ENCODE measurements at places on chromosomes 12 and 14.

GRCh38 chr12:39390752-39391151 is 52.2 kb downstream of the KIF21A start:
- no peak for DNase-seq

DNA sequence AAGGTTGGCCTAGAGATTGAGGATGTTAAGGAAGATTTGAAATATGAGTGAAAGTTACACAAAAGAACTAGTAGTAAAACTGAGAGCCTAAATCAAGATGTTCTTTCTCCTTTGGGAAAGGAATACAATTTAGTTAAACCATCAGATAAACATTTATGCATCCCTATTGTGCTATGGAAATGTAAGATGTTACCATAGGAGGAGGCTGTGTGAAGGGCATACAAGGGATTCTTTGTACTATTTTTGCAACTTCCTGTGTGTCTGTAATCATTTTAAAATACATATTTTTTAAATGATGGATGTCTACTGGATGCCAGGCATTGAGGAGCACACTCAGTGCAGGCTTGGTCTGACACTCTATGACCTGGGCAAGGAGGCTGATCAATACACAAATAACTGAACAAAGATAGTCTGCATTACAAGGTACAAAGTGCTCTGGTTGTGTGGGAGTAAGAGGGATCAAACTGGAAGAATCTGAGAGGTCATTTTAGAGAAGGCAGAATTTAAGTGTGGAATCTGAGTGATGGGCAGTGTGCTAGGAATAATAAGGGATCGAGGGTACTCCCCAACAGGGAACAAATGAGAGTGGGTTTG is 5.8 kb upstream of the CHPT1 start:
- DNase-seq: no peak

- DNase-seq: no peak
Observed at GRCh38 chr12:109678719-109679118, 34.9 kb upstream of the FAM222A start.

GRCh38 chr12:51871918-51872688 is 15.8 kb upstream of the ANKRD33 start:
- DNase-seq: no peak

DNA sequence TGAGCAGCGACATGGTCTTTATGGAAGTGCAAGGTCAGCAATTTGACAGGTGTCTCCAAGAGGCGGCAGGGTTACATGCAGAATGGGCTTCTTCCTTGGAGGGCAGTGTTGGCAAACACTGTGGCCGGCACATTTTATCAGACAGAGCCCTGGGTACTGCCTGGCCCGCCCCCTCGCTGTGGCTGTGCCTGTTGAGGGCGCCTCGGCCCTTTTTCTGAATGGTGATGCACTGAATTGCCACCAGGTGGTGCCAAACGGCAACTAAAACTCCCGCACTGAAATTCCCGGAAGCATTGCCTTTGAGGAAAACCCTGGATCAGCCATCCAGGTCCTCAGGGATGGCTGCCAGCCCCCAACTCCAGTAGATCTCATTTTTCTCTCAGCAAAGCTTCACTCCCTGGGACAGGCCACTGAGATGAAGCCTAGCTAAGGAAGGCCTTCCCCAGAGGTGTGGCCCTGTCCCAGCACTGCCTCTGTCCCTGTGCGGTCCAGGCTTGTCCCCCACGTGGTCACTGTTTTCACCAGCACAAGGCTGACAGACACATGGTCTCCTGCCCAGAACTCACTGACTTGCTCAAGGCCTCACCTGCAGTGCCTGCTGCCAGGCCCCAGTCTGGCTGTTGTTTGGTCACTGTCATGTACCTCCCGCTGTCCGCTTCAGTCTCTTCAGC is 73.6 kb downstream of the TESC start:
- no peak for DNase-seq

DNA sequence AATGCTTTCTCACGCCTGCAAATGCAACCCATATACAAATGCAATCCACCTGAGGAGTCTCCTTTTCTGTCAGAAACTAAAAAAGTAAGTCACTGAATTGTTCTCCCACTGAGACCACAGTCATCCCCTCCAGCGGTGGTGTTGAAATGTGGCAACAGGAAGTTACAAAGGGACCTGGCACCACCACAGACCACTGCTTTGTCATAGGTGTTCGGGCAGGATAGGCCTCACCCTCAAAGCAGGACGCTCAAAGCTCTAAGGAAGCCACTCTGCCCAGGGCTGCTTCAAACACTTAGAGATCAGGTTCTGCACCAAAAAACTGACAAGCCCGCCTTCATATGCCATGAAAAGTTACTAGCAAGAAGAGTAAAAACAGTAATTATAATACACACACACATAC is 11.3 kb downstream of the PHLDA1 start:
- peak; percentile 69 for DNase-seq

DNA sequence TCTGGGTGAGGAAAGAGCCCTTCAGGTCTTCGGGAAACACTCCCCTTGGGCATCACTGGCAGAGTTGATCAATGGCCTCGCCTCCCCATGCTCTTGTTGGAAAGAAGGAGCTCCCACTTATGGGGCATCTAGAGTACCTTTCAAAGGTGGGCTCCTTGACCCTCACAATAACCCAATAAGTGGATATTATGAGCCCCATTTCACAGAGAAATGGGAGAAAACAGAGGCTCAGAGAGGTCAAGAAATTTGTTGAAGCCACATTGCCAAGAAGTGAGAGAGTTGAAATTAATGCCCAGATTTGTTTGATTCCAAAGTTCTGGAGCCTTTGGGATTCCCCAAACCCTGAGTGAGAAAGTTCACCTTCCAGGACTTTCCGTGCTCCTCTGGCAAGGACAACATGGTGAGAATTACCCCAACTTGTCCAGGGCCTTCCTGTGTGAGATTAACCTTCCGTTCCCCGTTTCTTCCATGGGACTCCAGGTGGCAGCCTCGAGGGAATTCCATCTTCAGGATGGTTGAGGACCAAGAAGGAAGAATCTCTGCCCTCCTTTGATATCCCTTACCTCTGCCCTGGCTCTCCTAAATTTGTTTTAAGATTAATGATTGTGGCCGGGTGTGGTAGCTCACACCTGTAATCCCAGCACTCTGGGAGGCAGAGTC is 7.5 kb upstream of the CHD4 start:
- DNase-seq: no peak

DNA sequence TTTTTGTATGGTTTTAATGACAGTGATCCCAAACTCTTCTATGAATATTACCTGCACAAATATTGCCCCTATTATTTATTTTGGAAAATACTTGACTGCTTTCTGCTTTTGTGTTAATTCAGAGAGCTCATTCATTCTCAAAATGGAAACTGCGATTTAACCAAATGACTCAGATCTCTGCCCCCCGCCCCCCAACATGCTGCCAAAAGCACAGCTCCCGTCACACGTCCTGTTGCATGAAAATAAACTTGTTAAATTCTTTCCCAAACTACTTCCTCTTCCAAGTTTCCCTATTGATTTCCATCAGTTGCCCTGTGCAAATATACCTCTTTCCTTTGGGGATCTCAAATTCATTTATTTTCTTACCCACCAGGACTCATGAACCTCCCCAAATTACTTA is 18.0 kb upstream of the NRDE2 start:
- no peak for DNase-seq

- no peak for DNase-seq
Observed at GRCh38 chr12:78040111-78040510, 209.4 kb downstream of the NAV3 start.

- no peak for DNase-seq
Observed at GRCh38 chr12:20523658-20524057, 155.3 kb downstream of the PDE3A start.

DNA sequence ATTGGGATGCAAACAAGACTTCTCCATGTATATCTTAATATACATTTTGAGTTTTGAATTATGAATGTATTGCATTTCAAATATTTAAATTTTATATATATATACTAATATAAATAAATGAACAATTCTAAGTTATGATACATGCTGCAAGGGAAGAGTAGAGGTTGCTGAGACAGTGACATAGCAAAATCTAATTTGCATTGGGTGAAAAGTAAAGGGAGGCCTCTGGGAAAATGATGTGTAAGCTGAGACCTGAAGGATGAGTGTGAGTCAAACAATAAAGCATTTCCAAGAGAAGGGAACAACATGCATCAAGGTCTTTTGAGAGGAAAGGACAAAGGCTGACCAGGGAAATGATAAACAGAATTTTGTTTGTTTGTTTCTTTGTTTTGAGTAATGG is 62.9 kb upstream of the PTPRQ start:
- DNase-seq: no peak

- no peak for DNase-seq
Observed at GRCh38 chr12:95805864-95806671, 15.5 kb upstream of the NTN4 start.

DNA sequence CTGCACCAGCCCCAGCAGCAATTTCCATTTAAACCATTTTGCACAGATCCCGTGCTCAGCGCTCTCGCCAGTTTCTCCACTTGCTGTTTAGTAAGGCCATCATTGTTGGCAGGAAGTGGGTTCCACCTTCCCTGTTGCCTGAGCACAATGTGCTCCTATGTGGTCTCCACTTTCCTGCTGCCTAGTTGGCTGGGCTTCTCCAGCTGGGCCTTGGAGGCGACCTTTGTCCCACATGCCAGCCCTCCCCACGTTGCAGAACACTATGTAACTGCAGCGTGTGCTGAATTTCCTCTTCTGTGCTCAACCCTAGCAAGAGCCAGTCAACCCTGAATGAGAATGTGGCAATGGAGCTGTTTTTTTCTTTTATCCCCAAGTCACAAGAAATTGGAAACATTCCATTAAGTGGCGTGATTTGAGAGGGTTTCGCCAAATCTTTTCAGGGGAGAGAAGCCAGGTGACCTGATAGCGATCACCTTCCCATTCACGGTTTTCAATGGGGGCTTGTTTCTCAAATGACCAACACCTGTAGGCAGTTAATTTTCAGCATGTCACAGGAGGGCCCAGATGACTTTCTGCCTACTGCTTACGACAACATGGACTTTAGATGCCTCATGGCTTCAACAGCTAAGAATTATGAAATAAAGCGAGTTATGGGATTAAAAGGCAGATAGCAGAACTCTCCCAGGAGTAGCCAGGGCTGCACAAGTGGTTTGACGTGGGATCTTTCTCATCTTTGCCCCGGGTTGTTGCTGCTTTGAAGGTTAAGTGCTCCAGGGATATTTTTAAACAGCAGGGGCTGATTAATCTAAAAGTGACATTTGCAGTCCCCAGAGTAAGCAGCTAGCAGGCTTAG is at the start of gene ACACB:
ACACB (plus strand) TSS at position 830 of the 853 bp plus-strand sequence. CDS start 22,819 bp downstream, outside the sequence.
- no peak for DNase-seq

DNA sequence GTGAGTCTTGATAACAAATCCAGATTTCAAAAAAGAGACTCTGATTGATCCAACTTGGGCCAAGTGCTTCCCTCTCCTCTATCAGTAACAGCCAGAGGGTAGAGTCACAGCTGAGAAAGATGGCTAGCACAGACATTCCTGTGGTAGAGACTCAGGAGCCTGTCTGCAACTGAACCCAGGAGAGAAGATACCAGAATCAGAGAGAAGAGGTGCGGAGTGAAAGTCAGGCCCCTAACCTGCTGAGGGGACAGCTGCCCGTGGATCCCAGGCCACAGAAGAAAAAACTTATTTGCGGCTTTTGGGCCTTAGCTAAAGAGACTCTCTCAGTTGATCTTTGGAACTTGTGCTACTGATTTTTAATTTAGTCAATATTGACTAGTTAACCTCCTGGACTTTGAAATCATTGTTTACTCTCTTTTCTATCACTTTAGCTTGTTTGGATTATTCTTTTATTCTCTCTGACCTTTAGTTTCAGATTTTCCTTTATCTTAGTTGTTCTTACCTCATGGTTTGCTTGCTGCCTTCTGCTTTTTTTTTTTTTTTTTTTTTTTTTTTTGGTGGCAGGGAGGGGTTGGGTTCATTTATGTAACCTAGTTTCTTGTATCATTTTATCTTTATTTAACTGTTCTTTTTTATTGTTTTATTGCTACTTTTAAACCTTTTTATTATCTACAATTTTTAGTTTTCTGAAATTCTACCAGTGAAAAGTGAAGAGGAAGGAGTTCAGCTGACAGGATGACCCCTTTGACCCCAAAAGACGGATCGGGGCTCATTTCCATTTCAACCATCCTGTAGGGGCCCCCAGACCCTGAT is 154.9 kb upstream of the KRR1 start:
- no peak for DNase-seq

GRCh38 chr14:32407130-32407529 is 78.0 kb downstream of the AKAP6 start:
- DNase-seq: no peak

DNA sequence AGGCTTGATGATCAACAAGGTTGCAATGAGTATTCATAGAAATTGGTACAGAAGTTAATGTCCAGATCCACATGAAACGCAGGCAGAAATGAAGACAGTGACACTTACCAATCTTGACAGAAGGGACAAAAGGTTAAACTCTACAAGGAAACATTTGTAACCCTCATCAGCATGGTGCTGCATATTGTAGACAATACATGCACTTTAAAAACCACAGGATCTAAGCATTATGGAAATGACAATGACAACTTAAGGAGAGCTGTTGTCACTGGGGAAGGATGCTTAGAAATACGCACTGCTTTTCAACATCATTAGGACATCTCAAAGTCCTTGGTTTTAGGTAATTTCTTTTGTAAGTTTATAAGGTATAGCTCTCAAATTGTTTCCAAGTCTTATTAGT is 130.6 kb downstream of the ATP23 start:
- DNase-seq: no peak

DNA sequence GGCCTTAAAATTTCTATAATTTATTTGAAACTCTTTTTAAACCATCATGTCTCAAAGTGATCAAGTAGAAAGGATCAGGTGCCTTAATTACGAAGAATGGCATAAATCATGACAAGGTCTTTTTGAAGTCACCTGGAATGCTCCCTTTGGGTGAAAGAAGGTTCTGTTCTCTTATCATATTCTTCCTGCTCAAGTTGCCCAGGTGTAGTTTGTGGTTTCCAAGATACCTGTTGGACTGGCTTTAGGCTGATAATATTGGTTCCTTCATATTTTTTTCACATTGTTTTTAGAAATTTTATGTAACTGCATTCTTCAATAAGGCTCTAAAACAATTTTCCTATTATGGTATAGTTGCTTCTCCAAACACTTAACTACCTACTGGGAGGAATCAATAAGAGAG is 29.2 kb downstream of the RASSF3 start:
- DNase-seq: no peak
